ENCODE measurements at places on chromosomes 16 and 17.

GRCh38 chr17:48545539-48545938 lies 630 bp upstream of the HOXB2 start:
- peak; percentile 9 for DNase-seq

GRCh38 chr16:35391328-35391727 lies 1931.9 kb downstream of the TP53TG3F start:
- peak; percentile 14 for DNase-seq

- no peak for DNase-seq
Observed at GRCh38 chr16:3732171-3732570, 14.8 kb upstream of the TRAP1 start.

DNA sequence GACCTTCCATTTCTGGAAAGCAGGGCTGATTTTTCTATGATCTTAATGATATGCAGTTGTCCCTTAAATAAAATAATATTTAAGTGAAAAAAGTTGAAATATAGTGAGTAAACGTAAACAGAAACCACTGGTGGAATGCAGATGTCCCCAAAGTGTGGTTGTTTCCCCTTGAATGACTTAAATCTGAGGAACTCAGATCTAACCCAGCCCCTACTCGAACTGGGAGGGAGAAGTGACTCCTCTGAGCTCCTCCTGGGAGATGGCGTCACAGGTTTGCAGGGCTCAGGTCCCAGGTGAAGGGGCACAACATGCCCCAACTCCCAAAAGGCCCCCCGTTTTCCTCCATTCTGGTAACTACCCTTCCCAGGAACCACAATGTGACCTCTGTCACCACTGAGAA lies 142.8 kb downstream of the IRF8 start:
- no peak for DNase-seq

DNA sequence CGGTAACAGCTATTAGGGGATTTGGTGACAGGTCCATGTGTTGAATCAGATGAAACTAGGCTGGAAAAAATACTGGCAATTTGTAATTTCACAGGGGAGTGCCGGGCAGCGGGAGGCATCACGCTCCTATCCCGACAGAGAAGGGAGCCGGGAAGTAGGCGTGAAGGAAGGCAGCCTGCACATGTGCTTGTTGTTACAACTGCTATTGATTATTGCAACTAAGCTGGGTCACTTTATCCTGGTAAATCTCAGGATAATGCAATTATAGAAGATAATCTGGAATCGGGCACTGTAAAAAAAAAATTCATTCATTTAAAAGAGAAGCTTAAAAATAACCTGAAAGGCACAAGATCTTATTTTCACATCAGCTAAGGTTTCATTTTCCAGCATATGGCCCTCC lies 180.6 kb downstream of the FOXL1 start:
- DNase-seq, result no peak

- no peak for DNase-seq
Observed at GRCh38 chr17:46758614-46759013, 59.9 kb downstream of the WNT3 start.

- DNase-seq, result no peak
Observed at GRCh38 chr17:17022456-17022855, 19.8 kb upstream of the MPRIP start.

DNA sequence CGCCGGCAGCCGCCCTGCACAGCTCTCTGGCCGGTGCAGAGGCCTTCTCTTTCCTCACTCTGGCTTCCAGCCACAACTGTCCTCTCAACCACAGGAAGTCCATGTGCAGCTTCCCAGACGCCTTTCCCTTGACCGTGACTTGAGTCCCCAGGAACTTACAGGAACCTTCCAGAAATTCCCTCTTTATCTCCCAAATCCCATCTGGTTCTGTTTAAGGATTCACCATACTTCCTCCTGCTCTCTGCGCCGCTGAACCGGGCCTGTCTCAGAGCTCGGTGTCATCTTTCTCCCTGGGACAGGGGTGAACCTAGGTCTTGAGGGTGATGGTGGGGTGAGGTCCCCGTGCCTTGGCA lies 65.2 kb upstream of the ZNF469 start:
- DNase-seq, result peak; percentile 42

DNA sequence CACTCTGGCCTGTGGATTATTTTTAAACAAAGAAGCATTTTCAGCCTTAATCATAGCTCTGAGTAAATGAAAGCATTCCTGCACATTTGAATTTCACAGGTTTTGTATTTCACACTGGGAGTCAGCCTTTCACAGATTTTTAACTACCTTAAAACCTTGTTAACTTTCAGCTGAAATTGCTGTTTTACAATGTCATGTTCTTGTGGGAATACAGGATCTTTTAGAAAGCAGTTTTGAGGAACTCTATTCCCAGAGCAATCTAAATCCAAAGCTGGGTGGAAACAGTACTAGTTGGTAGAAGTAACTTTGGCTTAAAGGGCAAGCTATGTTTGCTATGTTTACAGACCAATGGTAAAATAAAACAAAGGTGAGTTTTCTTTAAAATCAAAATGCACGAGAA lies 600.6 kb downstream of the KCNJ2 start:
- no peak for DNase-seq

- no peak for DNase-seq
Observed at GRCh38 chr17:74201250-74201649, 2.2 kb upstream of the RPL38 start.

- DNase-seq, result peak; percentile 48
Observed at GRCh38 chr16:50351116-50351515, 17.7 kb downstream of the BRD7 start.

- no peak for DNase-seq
Observed at GRCh38 chr17:78993981-78994671, 14.4 kb upstream of the LGALS3BP start.

DNA sequence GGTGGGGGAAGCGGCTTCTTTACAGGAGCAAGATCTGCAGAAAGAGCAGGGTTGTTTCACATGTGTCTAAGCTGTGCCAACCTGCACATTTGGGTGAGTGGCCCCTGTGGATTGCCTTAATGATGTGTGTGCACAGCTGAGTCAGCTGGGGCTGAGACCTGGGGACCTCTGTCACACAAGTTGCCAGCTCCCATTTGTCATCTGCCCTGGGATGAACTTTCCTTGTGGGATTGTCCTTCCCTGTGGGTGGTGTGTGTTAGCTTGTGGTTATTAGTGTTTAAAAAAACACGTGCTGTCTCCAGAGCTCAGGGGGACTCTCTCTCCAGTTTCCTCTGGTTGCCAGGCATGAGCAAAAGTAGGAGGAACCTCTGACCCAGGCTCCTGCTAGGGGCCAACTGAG lies 400.5 kb upstream of the CCL2 start:
- DNase-seq, result no peak

- DNase-seq, result no peak
Observed at GRCh38 chr16:76490036-76490639, 212.9 kb downstream of the CNTNAP4 start.

DNA sequence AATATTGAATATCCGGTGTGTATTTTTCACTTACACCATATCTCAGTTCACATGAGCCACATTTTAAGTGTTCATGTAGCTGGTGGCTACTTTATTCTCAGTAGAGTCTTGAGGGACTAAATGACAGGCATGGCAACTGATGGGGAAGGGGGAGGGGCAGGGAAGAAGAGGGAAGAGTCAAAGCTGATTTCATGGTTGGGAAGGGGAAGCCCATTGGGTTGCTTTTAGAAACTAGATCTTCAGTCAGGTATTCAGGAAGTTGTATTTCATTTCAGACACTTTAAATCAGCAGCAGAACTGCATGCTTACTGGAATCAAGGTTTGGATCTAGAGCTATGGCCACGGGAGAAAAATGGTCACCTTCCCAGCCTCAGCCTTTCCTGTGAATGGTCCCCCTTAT lies 2.9 kb upstream of the WIPI1 start:
- DNase-seq, result no peak

GRCh38 chr16:55906123-55906522 lies 30.9 kb upstream of the CES5A start:
- no peak for DNase-seq

GRCh38 chr17:21676281-21677111 lies 15.8 kb upstream of the KCNJ18 start:
- no peak for DNase-seq

DNA sequence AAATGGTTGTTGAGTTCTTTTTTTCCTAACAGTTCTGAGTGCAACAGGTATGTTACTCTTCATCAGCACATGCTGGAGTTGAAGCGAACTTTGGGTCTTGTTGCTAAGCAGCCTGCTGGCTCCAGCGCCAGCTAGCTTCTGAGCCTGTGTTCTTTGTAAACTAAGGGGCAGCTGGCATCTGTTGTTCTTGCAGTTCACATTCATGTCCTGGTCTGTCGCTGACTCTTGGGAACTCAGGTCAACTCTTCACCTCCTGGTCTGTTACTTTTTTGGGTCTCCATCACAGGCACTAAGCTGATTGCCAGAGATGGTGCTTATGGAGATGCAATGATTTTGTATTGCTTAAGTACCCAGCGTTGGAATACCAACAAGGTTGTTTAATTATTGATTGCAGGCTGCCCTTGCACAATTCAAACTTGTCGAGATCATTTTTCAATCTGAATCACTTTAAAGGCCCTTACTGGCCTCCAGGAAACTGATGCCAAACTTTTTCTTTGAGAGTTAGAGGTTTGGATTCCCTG lies 40.9 kb downstream of the USP10 start:
- no peak for DNase-seq
